Stimulated activated CD4-positive, alpha-beta T cell treated with anti-CD3 and anti-CD28 coated beads, Interleukin-4, amount 100 ng/mL, for 1 hour (primary cell): ENCODE measurements at places on chromosomes 13 and 19.

- DNase-seq, result no peak
These were observed 17.9 kb upstream of the C2CD4C start for GRCh38 chr19:426725-427445.

DNA sequence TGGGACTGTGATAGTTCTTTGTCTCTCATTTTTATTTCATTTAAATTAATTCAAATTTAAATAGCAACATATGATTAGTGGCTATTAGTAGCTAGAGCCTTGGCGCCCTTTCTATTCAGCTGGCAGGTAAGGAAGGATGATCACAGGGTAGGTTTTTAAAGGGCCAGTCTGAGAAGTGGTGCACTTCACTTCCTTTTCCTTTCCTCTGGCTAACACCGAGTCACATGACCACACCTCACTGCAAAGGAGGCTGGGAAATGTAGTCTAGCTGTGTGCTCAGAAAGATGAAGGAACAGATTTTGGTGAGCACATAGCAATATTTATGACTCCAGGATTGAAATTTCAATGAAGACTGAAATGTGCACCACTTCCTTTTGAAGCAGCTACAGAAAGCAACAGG is 128.7 kb downstream of the TSHZ3 start:
- no peak for DNase-seq

- DNase-seq, result no peak
These were observed 22.6 kb downstream of the ATP8B3 start for GRCh38 chr19:1789261-1790041.

DNA sequence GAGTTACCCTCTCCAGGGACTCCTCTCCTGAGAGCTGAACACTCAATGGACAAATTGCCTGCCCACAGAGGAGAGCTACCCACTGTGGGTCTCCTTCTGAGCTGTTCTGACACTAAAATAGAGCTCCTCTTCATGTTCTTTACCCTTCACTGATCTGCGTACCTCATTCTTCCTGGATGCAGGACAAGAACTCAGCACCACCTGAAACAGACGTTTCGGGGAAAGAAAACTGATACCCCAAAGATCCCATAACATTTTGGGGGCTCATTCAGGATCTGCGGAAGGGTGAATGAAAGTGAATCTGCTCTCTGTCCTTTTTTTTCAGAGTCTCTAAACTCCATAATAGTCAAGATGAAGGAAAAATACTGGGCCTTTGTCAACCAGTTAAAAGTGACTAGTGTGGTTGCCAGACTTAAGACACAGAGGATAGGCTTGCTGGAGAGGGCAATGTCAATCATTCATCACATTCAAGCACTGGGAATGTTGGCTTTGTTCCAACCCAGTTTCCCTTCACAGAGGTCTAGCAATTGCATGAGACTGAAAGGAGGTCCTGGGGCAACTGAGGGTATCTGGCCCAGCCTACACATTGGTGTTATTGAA is 136.7 kb upstream of the SLITRK6 start:
- DNase-seq, result no peak
